ENCODE measurements at places on chromosomes 3 and 15. TPM values are rescaled to one million over a fixed set of nuclear protein-coding genes. Genes with fewer than 3 reads are reported as not detected.

The LMLN gene
- total RNA-seq: 0.77 TPM

The MASP1 gene
- 121 TPM for total RNA-seq

The CFAP20DC gene
- not detected for total RNA-seq

The ABHD6 gene
- 6.7 TPM for total RNA-seq

The RETNLB gene
- total RNA-seq: not detected

The PLIN1 gene
- total RNA-seq: not detected

The FAM219B gene
- total RNA-seq: 59.6 TPM

The SEC22A gene
- 33.3 TPM for total RNA-seq

The TGM5 gene
- total RNA-seq: not detected

The CPNE9 gene
- not detected for total RNA-seq

The HRH1 gene
- 1.8 TPM for total RNA-seq

The CACNA2D3 gene
- total RNA-seq: 2.4 TPM

- peak; percentile 43 for DNase-seq
Measured at GRCh38 chr3:160941885-160942494, 163.2 kb downstream of the B3GALNT1 start.

DNA sequence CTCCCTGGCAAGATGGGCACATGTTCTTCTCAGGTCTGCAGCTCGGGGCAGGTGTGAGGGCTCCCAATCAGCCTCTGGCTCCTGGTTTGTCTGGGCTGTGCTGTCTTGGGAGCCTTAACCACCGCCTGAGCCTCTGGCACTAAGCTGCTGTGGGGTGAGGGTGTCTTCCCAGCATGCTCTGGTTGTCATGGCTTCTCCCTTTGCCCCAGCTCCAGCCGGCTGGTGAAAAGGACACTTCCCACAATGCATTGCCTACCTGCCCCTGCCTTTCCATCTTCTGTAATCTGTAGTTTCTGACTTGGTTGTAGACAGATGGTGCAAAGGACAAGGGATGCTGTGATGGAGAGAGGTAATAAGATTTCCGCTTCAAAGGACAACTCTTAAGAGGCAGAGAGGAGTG, 295.3 kb downstream of the TLE3 start:
- DNase-seq: no peak

GRCh38 chr3:179181021-179181472, 32.9 kb downstream of the PIK3CA start:
- no peak for DNase-seq

DNA sequence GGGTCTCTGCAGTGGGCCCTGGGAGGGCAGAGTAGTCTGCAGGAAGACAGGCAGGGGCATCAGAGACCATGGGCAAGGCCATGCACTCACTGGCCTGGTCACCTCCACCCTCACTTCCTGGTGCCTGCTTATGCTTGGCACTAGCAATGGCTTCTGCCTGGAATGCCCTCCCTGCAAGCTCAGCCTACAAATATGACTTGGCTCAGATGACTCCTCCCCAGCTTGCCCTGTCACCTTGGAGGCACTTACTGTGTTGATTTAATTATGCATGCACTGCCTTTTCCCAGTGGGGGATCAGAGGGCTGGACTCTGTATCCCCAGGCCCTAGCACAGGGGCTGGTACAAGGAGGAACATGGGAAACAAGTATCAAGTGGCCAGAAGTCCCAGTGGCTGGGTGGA, 7.8 kb downstream of the C3orf18 start:
- DNase-seq: no peak

DNA sequence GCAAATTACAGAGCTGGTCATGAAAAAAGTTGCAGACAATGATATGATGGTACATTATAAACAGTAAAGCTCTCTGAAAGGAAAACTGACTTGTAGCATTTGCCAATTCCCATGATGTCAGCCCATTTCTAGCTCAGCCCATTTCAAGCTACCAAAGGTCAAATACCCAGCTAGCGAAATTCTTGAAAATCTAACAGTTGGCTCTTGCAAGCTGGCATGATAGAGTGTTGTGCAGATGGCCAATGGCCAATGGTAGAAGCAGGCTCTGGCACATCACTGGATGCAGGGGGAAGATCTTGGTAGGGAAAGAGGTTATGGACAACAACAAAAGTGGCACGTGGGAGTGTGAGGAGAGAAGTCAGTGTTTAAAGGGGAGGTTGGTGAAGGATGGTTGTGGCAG, 36.7 kb downstream of the RASGRF1 start:
- DNase-seq: no peak

DNA sequence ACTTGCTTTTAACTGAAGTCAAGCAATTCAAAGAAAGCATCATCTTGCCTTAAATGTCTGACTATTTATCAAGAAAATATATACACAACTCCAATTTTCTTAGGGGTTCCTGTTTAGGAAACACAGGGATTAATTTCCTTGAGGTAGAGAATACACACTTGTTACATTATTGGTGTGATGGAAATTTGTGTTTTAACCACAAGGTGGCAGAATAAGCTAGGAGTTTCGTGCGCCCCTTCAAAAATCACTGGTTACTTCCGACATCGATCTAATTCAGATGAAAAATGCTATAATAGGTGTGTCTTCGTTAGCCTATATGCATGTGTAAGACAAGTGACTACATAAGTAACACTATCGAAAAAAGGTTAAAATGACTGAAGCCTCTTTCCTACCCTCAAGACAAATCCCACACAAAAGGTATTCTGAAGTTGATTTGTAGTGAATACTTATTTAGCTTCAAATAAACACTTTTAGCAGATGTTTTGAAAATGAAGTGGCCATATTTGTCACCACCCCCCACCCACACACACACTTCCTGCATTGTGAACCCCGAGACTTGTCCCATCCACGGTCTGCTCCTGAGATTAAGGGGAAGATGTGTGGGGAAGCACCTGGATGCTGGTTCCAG, 246.5 kb downstream of the ROBO1 start:
- DNase-seq: no peak

DNA sequence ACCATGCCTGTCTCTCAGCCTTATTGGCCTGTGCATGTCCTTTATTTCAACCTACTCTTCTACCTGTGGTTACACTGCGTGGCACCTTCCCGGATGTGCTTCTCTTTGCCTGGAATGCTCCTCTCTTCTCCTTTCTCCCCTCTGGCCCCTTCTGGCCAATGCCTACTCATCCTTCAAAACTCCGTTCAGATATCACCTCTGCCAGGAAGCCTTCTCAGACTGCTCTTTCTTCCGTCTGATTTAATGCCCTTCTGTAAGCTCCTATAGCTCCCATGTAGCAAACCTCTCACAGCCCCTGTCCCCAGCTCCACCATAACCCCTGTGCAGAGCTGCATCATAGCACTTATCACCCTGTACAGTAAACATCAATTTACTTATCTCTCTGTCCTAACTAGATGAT, 13.2 kb downstream of the KLHL6 start:
- DNase-seq: no peak

- no peak for DNase-seq
Measured at GRCh38 chr3:46925585-46925934, 48.0 kb downstream of the PTH1R start.

DNA sequence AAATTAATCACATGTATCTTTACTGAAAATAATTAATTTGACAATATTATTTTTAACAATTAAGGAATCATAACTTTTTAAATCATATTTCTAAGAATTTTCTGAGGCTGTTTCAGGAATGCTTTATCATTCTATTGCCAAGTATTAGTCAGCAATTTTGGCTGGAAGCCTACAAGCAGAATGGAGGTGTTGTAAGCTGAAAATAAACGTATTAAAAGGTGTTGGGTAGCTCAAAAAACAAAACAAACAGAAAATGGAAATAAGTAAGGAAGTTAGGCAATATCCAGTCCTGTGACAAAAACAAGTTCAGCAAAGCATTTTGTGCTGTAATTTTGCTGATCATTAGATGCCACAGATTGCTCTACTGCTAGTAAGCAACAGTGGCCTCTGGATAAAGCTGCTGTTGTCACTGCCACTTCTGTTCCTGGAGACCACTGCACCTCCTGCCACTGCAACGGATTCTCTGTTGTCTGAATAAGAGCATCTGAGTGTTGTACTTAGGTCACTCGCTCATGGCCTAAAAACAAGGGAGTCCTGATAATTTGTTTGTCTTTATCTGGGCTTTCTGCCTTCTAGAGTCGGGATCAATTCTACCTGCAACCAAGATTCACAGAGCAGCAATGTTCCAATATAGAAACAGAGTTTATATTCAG, 63.5 kb upstream of the SLITRK3 start:
- no peak for DNase-seq

DNA sequence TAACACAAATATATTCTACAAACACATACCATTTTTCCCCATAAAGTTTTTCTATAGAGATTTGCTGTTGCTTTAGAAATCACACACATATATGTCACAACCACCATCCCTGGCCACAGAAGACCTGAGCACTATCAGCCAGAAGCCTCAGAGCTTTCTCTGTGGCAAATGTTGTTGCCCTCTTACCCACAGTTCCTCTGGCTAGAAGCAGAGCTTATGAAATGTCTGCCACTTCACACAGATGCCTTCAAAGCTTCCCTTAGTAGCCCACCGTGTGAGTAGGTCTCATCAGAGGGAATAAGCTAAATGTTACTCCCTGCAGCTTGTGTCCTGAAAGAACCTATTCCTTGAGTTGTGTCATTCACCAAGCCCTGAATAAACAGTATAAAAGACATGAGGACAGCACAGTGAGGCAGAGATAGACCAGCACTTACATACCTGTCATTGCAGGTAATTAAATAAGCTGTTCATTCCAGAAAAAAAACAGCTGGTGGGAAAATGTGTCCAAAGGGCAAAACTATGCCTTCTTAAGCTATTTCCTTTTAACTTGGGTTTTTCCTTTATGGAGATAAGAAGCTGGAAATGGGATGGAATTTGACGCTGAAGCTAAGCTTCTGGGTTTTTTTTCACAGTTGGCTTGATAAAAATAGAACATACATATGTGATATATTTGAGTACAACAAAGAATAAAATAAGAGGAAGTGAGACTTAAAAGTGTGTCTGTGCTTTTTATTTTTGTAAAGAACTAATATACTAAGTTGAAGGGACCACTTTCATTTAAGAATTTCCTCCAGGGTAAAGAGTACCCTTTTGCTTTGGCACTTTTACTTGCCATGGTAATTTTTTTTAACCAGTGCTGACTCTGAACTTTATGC, 391.4 kb downstream of the KCNH8 start:
- no peak for DNase-seq

DNA sequence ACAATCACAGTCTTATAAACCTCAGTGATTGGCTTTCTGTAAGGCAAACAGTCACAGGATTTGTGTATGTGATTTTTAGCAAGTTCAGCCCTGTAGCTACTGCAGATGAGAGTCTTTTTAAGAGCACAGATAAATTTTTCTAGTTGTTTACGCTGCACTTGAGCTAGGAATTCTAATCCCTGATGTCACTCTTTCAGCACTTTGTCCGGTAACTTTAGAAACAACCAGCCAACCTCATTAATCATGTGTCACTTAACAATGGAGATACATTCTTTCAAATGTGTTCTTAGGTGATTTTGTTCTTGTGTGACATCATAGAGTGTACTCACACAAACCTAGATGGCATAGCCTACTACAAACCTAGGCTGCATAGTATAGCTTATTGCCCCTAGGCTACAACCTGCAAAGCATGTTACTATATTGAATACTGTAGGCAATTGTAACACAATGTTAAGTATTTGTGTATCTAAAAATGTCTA, 36.8 kb upstream of the GOLGA6L2 start:
- DNase-seq: no peak

GRCh38 chr15:64525828-64526530, 65.6 kb downstream of the ZNF609 start:
- DNase-seq: no peak

DNA sequence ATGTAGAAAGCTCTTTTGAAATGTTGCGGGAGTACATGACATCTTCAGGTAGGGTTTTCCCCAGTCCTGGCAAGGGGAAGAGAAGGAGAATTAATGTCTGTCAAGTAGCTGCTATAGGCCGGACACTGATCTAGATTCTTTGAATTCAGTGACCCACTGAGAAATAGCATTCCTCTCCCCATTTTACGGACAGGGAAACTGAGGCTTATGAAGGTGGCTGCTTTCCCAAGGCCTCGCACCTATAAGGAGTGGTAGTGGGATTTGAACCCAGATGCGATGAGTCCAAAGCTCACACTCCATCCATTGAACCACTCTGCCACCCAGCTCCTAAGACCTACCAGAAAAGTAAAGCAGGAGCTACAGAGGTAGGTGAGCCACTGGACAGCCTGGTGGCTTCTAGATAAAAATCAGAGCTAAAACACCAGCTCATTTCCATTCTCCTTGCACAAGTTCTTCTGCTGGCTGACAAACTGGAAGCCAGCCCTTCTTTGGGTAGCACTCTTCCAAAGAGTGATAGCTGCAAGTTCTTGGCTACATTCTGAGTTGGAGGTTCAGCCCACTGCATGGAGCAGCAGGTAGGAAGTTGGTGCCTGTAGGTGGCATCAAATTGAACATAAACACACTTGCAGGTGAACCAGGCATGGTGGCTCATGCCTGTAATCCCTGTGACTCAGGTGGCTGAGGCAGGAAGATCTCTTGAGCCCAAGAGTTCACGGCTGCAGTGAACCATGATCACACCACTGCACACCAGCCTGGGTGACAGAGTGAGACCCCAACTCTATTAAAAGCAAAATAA, 22.0 kb downstream of the ZNF710 start:
- no peak for DNase-seq

DNA sequence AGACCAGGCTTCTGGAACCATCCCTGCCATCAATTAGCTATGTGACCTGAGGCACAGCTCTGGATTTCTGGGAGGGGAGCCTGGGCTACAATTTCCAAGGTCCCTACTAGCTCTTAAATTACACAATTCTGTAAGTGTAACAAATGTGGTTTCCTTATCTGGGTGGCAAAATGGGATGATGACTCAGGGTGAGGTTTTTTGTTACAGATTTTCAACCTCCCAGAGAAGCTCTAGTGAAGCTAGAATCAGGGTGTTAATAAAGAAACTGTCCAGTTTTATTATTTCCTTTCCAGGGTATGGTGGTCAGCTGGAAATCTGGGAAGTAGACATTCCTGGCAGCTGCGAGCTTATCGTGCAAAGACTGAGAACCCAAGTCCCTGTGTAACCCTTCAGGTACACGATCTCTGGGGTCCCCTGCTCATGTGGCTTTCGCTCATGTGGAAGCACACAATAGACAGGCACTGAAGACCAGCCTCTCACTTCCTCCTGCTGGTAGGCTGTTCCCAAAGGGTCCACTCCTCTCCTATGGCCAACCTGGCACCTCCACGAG, 7.3 kb downstream of the RAB27A start:
- no peak for DNase-seq

- no peak for DNase-seq
Measured at GRCh38 chr15:98400120-98400519, 248.2 kb upstream of the IGF1R start.

GRCh38 chr15:72516777-72517176, 42.6 kb downstream of the ARIH1 start:
- DNase-seq: no peak

- no peak for DNase-seq
Measured at GRCh38 chr3:158908187-158908734, 106.4 kb downstream of the MFSD1 start.

- DNase-seq: no peak
Measured at GRCh38 chr15:50182219-50183013, 420 bp downstream of the SLC27A2 start.

- DNase-seq: no peak
Measured at GRCh38 chr3:142148044-142148791, 1.1 kb downstream of the TFDP2 start.

Measured in uterus (tissue), 4 donors.